Mesothelial cell of epicardium (in vitro differentiated cells): ENCODE measurements at places on chromosomes 2 and 18. TPM values are rescaled to one million over a fixed set of nuclear protein-coding genes. Genes with fewer than 3 reads are reported as not detected.

GRCh38 chr2:234308813-234309195 lies 188.1 kb downstream of the ARL4C start:
- no peak for DNase-seq

The LHCGR gene
- total RNA-seq = 0.13 TPM in 1 of 3 replicates, not detected in the others

- no peak for DNase-seq
These were observed 80.7 kb upstream of the RASGRP3 start for GRCh38 chr2:33395655-33396249.

GRCh38 chr2:1502891-1503304 lies 89.6 kb downstream of the TPO start:
- DNase-seq = no peak

DNA sequence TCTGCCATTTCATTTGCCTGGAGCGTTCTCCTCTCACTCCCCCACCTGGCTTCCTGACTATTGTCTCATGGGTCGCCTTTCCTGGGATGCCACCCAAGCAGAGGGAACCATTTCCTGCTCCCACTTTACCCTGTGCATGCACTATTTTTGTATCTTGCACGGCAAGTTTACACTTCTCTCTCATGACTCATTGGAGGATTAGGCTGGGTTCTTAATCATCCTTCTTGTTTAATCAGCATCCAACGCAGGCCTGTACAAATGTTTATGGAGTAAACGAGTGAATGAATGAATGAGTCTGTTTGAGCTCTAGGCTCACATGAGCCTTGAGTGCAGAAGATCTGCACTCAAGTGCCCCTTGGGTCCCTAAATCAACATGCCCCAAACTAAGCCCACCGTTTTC lies 3.8 kb upstream of the ARHGAP25 start:
- DNase-seq = no peak

GRCh38 chr18:26993568-26993967 lies 128.1 kb upstream of the AQP4 start:
- no peak for DNase-seq

GRCh38 chr18:55694291-55694690 lies 106.3 kb upstream of the TCF4 start:
- DNase-seq = no peak

GRCh38 chr2:174628528-174629169 lies 31.0 kb upstream of the WIPF1 start:
- no peak for DNase-seq

The KCNE4 gene
- total RNA-seq = 9.0 to 9.3 TPM (median 9.2 TPM) in 3 replicates

The CCL20 gene
- total RNA-seq = 0.36 TPM in 1 of 3 replicates, not detected in the others

DNA sequence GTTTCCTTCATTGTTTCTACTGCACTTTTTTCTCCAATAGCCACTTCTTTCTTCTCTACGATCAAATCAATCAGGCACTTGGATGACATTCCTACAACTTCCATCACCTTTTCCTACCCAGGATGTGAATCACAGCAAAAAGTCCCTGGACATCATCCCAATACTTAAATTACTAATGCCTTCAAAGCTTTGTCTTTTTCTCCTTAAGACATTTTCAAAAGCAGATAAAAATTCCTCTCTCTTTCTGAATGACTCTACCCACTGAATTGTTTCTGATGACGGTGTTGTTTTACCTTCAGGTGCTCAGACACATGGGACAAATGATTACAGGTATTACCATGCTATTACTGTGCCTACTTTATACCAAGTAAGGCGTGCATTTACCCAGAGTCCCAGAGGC lies 500.9 kb downstream of the FBXO15 start:
- DNase-seq = no peak
